Posterior cingulate gyrus (tissue), 11 donors: ENCODE measurements at places on chromosomes 4 and X.

DNA sequence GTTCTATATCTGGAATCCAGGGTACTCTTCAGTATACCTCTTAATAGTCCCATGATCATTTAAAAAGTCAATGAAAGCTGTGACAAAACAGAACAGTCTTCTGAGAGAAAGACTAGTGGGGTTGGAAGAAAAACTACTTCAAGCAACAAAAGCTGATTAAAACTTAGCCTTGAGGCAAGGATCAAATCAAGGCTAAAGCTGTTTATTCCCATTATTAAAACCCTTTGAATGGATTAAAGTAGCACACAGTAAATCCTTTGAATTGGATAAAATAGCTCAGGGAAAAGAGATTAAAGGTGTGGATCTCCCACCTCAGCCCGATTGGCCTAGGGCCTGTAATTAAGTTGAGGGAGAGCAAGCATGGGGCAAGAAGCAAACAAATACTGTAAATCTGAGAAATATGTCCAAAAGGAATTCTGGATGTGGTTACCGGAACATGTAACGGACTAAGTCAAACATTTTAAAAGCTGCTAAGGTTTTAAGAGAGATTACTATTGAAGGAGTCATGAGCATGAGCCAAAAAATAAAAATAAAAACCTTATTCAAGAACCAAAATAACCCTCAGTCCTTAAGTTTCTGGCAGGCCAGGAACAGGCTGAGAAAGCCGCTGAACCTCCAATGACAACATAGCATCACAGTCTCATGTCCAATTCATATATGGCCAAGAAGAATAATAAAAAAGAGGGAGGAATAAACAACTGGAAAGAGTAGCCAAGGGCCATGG, 257.3 kb upstream of the NEIL3 start:
- no peak for DNase-seq

DNA sequence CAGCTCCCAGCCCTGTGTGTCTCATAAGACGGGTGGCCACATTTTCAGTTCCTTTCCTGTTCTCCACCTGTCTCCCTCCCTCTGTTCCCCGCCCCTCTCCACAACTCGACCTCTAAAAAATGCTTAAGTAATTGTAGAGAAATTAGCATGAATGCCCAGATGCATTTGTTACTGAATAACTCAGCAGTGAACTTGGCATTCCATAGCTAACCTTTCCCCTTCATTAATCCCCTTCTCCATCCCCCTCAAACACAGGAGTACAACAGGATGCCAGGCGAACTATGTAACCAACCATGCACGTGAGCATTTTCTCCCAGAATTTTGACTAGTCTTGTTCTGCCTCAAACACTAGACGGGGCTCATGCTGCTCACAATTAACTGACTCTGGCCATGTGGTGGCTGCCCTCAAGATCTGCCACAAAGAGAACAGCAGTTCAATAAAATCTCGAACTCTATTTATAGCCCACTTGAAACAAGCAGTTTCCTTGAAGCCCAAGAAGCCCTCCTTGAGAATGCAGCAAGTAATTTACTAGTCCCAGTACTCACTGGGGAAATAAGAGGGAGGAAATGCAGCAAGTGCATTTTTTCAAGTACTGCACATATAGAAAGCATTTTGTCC, 351.2 kb downstream of the ARHGAP24 start:
- DNase-seq, result no peak

GRCh38 chr4:54100595-54101189, 729 bp downstream of the GSX2 start:
- DNase-seq, result no peak

DNA sequence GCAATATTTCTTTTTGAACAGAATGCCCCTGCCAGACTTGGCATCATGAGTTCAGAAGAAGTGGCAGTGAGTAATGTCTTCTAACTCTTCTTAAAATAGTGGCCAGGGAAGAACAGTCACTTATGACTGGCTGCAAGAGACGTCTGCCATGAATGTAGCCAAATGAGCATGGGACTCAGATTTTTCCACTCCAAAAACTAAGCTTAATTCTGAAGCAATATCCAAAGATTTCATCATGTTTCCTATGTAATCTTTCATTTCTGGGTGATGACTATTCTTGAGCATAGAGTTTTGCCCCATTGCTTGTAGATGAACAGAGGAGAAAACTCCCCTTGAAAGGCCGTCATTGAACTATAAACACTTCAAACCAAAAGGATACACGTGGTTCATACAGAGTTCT, 11.8 kb downstream of the AMBN start:
- no peak for DNase-seq

GRCh38 chr4:173039617-173040577, 128.7 kb upstream of the GALNT7 start:
- no peak for DNase-seq

- DNase-seq, result no peak
Observed at GRCh38 chrX:110284159-110284558, 33.7 kb downstream of the AMMECR1 start.

- no peak for DNase-seq
Observed at GRCh38 chr4:148395771-148396170, 46.4 kb downstream of the NR3C2 start.

DNA sequence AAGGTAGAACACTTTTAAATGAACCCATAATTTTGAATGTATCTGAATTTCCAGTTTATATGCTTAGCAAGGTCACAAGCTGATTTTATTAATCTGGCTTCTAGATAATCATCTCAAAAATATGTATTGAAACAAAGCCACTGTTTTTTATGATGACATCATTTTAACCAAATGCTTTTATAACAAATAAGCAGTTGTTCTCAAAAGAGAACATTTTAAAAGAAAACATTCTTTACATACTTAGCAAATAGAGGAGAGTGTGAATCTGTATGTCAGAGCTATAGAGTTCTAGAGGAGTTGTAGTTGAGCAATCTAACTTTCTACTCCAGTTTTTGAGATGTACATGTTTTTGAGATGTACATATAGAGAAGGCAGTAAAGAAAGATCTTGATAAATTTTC, 42.5 kb downstream of the LAMP2 start:
- no peak for DNase-seq

DNA sequence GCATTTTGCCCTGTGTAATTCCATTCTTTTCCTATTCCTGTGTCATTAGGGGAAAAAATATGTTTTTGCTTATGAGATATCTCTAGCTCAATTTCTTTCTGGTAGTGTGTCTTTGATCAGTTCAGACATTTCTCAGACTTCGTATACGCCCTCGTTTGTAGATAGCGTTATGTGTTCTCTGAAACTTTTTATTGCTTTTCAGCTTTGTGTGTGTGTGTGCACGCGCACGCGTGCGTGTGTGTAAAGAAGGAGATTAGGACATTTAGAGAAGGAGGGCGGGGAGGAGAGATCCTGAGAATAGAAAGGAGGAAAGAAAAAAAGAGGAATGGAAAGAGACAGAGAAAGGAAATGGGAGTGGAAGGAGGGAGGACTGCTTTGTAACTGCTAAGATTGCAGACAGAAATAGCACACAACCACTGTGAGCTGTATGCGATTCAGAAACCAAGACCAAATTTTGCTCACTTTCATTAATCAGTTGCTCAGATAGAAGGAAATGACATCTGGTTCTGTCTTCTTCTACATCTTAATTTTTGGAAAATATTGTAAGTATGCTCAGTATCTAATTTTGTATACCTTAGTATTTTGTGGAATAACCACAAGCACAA, at the start of gene RXFP1:
Gene RXFP1 (plus strand): TSS at position 399 of the 605 bp plus-strand sequence. CDS start 95 bp downstream, at position 494.
- DNase-seq, result no peak

DNA sequence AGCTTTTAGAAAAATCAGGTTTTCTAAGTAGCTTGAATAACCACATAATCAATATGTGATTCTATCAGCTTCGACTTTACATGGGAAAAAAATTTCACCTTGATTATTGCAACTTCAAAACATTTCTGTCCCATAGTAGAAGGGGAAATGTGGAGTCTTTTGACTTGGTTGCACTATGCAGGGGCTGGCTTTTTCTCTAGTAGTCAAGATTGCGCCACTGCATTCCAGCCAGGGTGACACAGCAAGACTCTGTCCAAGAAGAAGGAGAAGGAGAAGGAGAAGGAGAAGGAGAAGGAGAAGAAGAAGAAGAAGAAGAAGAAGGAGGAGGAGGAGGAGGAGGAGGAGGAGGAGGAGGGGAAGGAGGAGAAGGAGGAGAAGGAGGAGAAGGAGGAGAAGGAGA, 84.9 kb downstream of the MAML3 start:
- DNase-seq, result no peak

- DNase-seq, result no peak
Observed at GRCh38 chrX:1833656-1834360, 218.9 kb downstream of the ASMT start.

DNA sequence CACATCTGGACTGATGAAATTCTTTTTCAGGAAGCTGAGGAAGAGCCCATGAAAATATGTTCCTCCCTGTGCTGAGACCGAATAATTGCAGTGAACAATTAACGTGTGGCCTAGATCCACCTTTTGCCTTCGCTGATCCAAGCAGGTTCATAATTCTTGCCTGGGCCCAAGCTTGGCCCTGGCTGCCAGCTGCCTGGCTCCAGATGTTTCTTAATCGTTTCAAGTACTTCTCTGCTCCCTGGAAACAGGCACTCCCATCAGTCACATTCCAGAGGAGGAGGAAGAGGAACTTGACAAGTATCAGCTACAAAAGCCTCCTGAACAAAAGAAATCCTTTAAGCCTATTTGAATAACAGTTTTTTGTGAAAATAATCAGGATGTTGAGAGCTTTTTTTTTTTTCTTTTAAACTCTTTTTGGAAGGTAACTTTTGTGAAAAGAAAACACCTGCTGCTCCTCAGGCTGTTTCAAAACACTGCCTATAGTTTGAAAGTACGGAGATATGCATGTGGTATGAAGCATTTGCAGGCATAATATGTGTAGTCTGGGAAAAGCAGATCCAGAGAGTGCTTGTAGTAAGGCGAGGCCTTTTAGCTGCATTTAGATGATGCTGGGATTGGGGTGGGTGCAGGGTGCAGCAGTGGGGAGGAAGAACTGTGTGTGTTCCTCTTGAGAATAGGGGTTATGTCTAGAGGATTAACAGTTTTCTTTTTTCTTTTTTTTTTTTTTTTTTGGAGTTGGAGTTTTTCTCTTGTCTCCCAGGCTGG, 154.4 kb downstream of the PTTG2 start:
- DNase-seq, result no peak

DNA sequence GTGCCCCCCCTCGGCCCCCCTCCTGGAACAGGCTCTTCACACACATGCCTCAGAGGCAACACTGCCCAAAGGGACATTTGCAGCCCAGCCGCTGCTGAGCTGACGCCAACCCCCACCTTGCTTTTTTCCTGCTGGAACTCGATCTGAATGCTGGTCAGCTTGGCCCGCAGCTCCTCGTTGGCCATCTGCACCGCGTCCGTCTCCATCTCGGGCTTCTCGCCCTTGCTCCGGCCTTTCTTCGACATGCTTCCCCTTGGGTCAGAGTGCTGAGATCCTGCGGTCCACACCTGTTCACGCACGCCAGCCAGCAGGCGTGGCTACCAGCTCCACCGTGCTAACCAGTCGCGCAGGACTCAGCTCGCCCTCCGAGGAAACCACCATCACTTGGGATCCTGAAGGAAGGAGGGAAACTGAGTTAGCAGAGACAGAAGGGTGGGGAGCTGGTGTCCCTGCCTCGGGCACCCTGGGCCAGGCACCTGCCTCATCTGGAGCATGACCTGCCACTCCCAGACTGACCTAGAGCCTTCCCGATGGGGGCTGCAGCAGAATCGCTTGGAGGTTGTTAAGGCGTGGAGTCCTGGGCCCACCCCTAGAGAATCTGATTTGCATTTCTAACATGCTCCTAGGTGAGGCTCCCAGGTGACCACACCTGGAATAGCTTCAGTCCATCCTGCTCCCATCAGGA, 87.6 kb downstream of the JAKMIP1 start:
- peak; percentile 62 for DNase-seq

GRCh38 chr4:26201120-26201519, 119.7 kb upstream of the RBPJ start:
- DNase-seq, result no peak

- peak; percentile 46 for DNase-seq
Observed at GRCh38 chr4:915595-915994, 16.5 kb downstream of the GAK start.

DNA sequence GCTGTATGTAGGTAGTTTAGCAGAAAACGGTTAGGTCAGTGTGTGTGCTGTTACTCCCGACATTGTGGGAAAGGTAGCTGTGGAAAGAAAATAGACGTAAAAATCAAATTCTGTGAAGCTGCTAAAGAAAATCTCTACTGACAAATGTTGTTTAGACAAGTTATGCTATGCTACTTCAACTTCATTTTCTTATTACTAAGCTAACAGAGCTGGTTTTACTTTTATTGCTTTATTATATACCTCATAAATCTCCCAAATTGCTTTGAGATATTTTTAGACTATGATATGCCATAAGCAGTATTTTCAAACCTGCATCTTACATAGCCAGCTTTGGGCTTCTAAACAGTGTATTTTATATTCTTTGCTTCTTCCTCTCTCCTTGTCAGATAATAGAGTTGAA, 108.2 kb upstream of the PACRGL start:
- DNase-seq, result no peak
